Chondrocyte (in vitro differentiated cells): ENCODE measurements at places on chromosomes 12 and 14. TPM values are rescaled to one million over a fixed set of nuclear protein-coding genes. Genes with fewer than 3 reads are reported as not detected.

DNA sequence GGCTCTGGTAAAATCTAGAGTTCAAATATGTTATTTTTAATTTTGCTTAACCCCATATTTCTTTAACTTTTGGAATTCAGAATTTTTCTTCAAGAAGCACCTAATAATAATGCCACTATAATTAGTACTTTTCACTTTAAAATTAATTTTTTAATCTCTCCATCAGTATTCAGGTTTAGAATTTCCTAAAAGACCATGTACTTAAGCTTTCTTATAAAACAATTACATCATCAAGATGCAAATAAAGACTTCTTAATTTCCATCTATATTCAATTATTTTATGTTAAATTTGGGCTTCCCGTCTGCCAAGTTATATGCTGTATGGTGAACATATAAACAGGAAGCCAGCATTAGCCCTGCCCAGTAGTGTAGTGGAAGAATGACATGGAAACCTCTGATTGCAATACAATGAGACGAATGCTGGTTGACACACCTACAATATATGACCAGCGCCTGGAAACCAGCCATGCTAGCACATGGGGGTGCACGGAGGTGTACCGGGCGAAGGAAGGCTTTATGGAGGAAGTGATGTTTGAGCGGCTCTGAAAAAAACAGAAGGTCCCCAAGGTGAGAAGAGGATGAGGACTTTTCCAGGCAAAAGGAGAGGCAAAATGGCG lies 82.2 kb downstream of the LLPH start:
- DNase-seq, result no peak

Gene TAS2R9
- total RNA-seq, result 0.53 TPM in 1 of 3 replicates, not detected in the others

Gene ADCY4
- total RNA-seq, result 1.5 to 5.2 TPM (median 3.3 TPM) in 3 replicates

Gene LMNTD1
- 0.75 TPM in 1 of 3 replicates, not detected in the others for total RNA-seq

Gene BATF
- not detected in 3 replicates for total RNA-seq
